GM13976 (cell line): ENCODE measurements at places on chromosomes 4 and X.

DNA sequence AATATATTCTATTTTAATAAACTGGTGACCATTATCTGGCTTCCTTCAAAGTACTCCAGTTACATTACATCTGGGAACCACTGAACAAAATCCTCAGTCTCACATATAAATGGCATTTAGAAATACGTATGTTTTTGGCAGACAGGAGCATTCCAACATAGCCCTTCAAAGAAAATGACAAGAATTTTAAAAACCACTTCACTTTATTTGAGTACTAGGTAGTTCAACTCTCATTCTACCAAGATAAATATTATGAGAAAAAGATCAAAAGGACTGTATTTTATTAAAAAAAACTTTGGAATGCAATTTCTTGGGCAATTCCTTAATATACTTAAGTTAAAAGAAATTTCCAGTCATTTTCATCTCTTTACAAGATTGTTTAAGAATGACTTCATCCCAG lies 17.6 kb downstream of the TNIP3 start:
- DNase-seq: no peak

DNA sequence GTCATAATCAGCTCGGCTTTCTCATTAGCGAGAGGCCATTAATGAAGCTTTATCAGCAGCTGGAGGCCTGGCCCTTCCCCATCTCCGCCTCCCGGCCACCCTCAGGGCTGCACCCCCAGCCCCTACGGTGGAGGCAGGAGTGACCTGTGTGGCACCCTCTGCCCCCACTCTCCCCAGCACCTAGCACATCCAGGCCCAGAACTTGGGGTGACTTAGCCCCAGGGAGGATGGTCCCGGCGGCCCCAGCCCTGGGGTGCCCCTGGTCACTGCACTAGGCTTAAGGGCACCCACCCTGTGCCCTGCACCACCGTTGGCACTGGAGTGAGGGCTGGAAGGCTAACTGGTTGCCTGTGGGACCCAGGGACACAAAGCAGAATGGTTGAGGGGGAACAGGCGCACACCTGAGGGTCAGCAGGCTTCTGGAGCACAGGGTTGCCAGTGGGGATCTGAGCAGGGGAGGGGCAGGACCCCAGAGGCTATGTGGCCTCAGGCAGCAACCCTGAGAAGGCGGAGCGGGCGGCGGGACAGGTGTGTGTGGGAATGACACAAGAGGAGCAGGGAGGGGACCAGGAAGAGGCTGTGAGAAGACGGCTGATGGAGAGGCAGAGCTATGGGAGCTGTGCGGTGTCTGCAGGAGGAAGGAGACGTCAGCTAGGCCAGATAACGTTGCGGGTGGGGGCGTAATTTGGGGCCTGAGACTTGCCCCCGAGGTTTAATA lies 120.2 kb downstream of the FAM53A start:
- no peak for DNase-seq

DNA sequence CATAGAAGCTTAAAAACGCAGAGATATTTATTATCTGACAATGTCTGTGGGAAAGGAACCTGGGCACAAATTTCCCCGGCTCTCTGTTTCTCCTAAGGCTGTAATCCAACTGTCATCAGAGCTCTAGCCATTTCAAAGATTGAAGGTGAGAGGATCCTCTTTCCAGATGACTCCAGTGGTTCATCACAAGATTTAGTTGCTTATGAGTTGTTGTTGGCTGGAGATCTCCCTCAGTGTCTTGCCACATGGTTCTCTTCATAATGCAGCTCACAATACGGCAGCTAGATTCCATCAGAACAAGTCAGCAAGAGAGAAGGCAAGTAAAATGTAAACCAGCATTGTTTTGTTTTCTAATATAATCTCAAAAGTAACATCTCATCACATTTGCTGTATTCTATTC lies 369.4 kb downstream of the GASK1B start:
- no peak for DNase-seq

DNA sequence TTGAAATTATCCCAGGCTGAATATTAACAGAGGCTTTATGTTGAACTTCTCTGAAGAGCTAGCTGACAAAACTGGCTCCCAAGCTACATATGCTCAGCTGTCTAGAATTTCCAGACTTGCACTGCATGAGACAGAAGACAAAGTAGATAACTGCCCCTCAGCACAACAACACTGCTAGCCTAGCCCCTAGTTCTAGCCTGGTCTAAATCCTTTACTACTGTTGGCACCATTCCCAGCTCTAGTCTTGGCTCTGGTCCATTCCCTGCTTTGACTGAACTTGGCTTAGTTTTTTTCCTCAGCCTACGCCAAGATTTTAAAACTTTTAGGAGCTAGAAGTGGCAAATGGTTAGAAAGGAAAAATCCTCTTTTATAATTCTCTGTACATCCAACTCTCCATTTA lies 7.6 kb upstream of the OPHN1 start:
- no peak for DNase-seq

GRCh38 chr4:53861856-53862610 lies 202.4 kb downstream of the CHIC2 start:
- DNase-seq: no peak

GRCh38 chr4:13640149-13640940 lies 12.8 kb upstream of the BOD1L1 start:
- no peak for DNase-seq

DNA sequence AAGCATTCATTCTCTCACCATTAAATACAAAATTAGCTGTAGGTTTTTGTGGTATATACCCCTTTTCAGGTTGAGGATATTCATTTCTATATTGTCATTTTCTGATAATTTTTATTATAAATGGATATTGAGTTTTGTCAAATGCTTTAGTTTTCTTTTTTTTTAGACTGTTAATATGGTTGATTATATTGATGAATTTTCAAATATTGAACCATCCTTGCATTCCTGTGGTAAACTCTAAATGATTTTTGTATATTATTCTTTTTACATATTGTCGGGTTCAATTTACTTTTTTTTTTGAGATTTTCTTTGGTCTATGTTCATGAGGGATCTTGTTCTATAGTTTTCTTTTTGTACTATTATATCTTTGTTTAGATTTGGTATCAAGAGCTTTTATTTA lies 165.1 kb downstream of the GPAT3 start:
- DNase-seq: no peak
